ENCODE measurements at places on chromosomes 4 and X. TPM values are rescaled to one million over a fixed set of nuclear protein-coding genes. Genes with fewer than 3 reads are reported as not detected.

CT47B1 gene
- total RNA-seq = not detected

CLCN4 gene
- 1.3 TPM for total RNA-seq

FATE1 gene
- total RNA-seq = not detected

FSTL5 gene
- 0.16 TPM for total RNA-seq

CT45A3 gene
- not detected for total RNA-seq

SHROOM4 gene
- 0.83 TPM for total RNA-seq

WAS gene
- total RNA-seq = 5.7 TPM

PARM1 gene
- total RNA-seq = 23.0 TPM

CYLC1 gene
- not detected for total RNA-seq

GRCh38 chr4:186537843-186538521 lies 17.4 kb downstream of the MTNR1A start:
- DNase-seq = no peak

DNA sequence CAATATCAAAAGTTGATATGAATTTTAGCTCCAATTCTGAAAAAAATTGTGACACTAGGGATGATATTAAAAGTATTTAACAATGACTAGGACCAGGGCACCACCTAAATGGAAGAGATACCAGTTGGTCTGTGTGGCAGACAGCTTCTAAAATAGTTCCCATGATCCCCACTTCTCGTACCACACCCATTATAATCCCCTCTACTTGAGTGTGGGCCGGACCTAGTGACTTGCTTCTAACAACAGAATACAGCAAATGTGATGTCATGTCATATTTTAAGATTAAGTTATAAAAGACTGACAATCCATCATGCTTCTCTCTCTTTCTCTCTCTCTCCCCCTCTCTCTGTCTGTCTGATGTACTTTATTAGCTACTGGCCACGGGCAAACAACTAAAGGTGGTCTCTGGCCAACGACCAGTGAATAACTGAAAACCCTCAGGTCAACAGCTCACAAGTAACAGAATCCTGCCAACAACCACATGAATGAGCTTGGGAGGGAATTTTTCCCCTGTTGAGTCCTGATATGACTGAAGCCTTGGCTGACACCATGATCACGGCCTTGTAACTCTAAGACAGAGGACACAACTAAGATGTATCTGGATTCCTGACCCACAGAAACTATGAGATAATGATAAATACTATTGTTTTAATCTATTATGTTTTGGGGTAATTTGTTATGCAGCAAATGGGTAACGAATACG lies 34.4 kb downstream of the FAM13A start:
- DNase-seq = no peak

- no peak for DNase-seq
These were observed 26.5 kb downstream of the OTUD4 start for GRCh38 chr4:145153904-145154298.

DNA sequence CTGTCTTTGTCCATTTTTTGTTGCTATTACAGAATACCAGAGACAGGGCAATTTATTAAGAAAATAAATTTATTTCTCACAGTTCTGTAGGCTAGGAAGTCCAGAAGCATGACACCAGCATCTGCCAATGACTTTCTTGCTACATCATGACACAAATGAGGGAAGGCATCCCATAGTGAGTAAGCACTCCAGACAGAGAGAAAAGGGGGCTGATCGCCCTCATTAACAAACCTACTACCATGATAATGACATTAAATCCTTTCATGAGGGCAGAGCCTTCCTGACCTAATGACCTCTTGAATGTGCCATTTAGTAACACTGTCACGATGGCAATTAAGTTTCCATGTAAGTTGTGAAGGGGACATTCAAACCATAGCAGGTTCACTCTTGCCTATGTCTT lies 20.1 kb downstream of the CCDC149 start:
- DNase-seq = no peak

DNA sequence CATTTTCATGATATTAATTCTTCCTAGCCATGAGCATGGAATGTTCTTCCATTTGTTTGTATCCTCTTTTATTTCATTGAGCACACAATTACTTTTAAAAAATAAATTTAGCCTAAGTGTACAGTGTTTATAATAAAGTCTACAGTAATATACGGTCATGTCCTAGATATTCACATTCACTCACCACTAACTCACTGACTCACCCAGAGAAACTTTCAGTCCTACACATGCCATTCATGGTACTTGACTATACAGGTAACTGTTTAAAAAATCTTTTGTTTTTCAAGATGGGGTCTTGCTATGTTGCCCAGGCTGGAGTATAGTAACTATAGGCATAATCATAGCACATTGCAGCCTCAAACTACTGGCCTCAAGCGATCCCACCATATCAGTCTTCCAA lies 348.1 kb downstream of the RAPGEF2 start:
- DNase-seq = no peak

DNA sequence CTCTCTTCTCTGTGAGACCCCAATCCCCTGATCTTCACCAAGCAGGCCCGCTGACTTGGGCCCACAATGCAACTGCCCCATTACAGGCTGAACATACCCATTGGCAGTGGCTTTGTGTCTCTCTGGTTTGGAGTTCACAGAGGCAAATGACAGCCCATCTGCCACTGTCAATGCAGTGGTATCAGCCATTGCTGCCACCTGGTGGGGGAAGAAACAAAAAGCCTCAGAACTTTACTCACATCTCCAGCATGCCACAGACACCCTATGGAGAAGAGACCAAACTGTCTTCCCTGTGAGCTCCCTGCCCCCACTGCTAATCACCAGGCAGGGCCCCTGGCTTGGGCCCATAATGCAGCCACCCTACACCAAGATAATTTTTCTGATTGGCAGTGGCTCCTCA lies 729.3 kb upstream of the ACTRT1 start:
- DNase-seq = no peak

GRCh38 chrX:39805825-39806224 lies 291.9 kb downstream of the BCOR start:
- no peak for DNase-seq

DNA sequence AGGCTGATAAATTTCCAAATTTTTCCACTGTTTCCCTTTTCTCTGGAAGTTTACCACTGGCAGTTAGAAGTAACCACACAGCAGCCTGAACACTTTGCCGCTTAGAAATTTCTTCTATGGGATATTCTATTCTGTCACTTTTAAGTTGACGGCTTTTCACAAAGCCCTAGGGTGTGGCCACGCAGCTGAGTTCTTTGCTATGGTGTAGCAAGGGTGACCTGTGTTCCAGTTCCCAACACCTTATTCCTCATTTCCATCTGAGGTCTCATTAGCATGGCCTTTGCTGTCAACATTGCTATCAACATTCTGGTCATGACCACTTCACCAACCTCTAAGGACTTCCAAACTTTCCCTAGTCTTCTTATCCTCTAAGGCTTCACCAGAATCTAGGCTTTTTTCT lies 45.4 kb upstream of the NFKB1 start:
- DNase-seq = no peak

GRCh38 chr4:31620476-31620875 lies 900.3 kb downstream of the PCDH7 start:
- DNase-seq = no peak

GRCh38 chrX:72141372-72142004 lies 9.8 kb upstream of the RTL5 start:
- DNase-seq = no peak

DNA sequence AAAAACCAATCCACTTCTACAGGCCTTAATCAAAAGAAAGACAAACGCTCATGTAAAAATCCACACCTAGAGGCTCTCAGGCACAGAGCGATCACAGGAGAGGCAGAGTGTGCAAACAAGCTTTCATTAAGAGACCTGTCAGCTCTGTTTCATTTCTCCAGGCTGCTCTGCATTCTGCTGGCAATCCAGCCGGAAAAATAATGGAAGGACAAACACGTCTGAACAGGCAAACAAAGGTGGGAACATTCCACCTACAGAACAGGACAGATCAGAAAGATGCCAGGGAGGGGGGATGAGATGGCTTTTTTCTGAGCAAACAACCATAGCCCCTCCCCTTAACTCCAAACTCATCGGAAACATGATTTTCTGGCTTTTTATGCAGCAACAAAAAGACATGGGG lies 9.7 kb downstream of the SOD3 start:
- DNase-seq = no peak

GRCh38 chr4:16377887-16378286 lies 151.6 kb upstream of the TAPT1 start:
- no peak for DNase-seq

- no peak for DNase-seq
These were observed 92.6 kb upstream of the TRPC3 start for GRCh38 chr4:122044501-122044900.

GRCh38 chrX:30649859-30650258 lies 3.4 kb upstream of the GK start:
- DNase-seq = no peak

DNA sequence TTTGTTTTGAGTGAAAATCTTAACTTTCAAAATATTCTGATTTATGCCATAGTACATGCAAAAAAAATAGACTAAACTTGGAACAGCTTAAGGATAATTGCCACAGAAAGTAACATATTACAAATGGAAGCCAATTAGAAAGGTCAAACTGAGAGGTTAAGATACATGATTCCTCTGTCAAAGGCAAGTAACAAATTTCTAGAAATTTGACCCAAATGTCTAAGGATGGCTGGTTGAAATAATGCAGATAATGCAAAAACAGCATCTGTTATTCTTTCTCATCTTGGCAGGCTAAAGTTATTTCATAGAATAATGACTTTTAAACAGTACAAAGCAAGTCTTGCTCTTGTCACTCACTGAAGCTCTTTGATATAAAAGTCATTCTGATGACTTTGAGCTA lies 10.5 kb downstream of the FGF5 start:
- no peak for DNase-seq

GRCh38 chr4:25112366-25112994 lies 47.8 kb downstream of the SEPSECS start:
- no peak for DNase-seq

DNA sequence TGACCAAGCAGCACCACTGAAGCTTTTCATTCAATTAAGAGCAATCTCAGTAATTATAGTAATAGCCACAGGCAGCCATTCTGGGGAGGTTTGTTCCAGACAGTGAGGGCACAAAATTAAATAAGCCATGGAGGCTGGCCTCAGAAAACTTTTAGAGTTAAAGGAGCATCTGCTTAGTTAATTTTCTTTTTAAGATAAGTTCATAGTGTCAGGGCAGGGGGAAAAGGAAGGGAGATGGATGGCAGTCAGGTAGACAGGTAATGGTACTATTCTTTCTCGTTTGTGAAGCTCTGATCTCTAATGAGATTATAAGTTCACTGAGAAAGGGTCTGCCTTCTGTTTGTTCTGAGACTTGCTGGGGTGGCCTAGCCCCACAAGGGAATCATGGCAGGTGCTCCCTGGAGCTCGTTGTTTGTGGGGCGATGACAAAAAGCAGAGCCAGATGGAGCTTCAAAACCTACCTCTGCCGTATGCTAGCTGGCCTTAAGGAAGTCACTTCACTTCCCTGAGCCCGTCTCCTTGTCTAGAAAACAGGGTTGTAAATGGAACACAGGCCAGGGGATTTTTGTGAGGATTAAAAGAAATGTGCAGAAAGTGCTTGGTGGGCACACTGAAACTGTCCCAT lies 44.6 kb upstream of the FGFBP2 start:
- no peak for DNase-seq

GRCh38 chrX:108018656-108019381 lies 26.0 kb upstream of the VSIG1 start:
- no peak for DNase-seq

GRCh38 chr4:23828020-23828715 lies 61.7 kb downstream of the PPARGC1A start:
- no peak for DNase-seq

DNA sequence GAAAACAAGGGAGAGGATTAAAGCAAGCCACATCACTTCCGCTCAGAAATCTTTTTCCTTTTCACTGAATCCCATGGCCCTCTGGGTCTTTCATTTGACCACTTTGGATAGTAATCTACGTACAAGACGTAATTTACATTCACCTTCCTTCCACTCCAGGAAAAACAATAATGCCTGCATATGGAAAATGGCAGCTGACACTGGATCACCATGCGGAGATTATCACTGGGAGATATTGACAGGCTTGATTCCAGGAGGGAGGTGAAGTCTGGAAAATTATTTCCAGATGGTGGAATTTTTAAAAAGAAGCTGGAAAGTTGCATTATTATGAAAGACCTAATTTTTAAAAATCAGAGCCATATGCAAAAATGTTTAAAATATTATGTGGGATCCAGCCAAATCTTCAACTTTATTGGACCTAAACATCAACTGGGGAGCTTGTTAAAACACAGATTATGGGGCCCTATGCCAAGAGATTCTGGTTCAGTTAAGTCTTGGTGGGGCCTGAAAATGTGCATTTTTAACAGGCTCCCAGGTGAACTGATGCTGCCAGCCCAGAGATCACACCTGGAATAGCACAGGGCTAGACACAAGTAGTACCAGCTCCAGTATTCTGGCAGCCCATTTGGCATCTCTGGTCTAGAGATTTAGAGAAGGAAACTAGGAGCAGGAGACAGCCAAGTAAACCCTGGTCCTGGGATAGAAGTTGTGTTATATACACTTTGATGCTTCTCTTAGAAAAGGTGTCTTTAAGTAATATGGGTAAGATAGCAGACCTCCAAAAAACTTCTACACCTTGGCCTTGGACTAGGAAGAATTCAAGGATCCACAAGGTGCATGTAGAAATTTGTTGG lies 290.3 kb upstream of the LDB2 start:
- DNase-seq = no peak

DNA sequence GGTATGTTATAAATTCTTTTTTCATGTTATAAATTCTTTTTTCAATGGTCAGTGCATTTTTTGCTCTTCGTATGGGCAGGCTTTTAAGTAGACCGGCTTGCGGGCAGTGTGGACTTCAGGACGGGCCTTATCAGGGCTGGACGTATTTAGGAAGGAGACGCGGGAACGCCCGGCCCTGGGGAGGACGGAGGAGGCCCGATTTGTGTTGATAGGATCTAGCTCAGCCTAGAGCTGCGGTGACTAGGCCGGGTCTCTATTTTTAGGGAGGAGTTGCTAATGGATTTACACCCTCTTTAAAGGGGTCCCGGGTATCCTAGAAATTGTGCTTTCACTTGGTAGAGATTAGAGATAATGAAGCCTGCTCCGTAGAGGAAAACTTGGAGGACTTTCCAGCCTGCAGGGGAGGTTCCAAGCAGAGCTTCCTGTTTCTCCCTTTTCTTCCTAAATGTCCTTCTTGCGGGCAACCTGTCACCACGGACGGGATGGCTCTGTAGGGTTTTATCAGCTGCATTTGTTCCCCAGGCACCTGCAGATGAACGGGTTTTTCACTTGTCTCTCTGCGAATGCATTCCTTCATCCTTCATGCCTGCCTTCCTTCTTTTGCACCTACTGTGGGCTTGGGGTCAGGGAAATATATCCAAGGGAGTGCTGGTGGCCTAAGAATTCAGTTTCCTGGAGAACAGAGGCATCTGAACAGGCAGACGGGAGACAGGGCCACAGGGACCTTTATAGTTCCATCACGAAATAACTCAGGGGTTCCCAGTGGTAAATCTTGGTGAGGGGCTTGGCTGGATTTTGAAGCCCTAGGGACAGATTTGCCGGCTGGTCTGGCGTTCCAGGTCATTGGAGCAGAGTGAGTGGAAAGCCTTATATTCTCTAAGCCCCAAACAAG lies 1.4 kb downstream of the CD99 start:
- DNase-seq = peak; percentile 65

DNA sequence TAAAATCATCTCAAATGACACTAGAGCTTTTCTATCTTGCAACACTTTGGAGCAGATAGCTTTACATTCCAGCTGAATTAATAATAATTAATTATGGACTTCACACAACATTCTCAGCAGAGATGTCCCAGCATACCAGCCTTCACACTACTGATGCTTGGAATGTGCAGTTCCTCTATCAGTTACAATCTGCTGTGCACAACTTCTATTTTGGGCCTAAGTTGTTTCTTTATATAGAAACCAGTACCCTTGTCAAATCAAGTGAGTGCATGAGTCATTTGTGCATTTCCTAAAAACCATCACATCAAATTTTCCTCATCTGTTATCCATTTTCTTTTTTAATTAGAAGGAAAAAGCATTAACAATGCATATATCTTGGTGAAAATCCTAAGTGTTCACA lies 8.8 kb upstream of the RASL11B start:
- no peak for DNase-seq

Measured in pancreas (tissue), 10 donors.